ENCODE measurements at places on chromosomes 3 and 15. TPM values are rescaled to one million over a fixed set of nuclear protein-coding genes. Genes with fewer than 3 reads are reported as not detected.

GRCh38 chr3:74282202-74282601 is 332.3 kb downstream of the CNTN3 start:
- DNase-seq: no peak

The SLC9C1 gene
- 0.48 TPM for total RNA-seq

DNA sequence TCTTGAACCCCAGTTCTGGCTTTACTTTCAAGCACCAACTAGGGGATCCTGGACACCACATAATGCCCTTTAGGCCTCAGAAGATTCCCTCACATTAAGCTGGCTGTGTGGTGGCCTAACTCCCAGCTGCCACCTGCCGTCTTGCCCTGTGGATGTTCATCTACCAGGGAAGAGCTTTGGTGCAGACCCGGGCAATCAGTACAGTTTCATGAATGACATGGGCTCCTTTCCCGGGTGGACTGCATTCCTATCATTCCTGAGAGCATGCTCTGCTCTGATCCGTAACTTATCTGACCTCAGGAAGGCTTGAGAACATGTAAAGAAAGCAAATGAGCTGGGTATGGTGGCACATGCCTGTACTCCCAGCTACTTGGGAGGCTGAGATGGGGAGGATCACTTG is 50.0 kb upstream of the GSK3B start:
- no peak for DNase-seq

GRCh38 chr15:80931191-80931590 is 58.4 kb downstream of the MESD start:
- DNase-seq: no peak

- DNase-seq: peak; percentile 44
Measured at GRCh38 chr15:64247906-64248541, 85.2 kb upstream of the PPIB start.
